ENCODE measurements at places on chromosomes 4 and X.

GRCh38 chr4:78040431-78040830, 16.7 kb upstream of the FRAS1 start:
- DNase-seq, result no peak

DNA sequence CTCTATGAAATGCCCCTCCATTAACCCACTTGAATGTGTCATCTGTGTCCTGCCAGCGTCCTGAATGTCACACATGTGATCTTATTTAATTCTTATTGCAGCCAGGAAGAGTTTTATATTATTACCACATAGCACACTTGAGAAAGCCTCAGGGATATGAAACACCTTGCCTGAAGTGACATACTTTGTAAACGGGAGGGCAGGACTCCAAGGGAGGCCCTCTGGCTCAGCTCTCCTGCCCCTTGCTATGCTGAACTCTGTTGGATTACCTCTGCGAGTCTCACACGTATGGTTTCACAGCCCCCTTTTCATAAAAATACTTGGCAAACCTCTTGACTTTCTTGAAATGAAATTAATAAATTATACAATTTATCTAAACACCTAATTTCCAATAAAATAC, 11.1 kb upstream of the ZCCHC4 start:
- no peak for DNase-seq

DNA sequence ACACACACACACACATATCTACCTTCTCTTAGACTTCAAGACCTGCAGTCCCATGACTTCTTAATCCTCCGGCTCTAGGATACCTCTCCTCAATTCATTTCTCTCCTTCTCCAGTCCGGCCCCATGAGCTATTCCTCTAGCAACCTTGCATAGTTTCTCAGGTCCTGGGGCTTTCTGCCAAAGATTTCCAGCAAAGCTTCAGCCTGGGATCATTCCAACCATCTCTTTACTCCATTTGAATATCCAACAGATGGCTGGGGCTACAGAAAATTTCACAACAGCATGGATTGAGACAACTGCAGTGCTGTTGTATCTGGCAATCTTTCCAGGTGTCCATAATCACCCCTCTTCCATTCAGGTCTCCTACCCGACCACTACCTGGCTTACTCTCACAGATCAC, 184.1 kb downstream of the DCHS2 start:
- no peak for DNase-seq

GRCh38 chr4:151359576-151359975, 34.2 kb upstream of the SH3D19 start:
- DNase-seq, result no peak

DNA sequence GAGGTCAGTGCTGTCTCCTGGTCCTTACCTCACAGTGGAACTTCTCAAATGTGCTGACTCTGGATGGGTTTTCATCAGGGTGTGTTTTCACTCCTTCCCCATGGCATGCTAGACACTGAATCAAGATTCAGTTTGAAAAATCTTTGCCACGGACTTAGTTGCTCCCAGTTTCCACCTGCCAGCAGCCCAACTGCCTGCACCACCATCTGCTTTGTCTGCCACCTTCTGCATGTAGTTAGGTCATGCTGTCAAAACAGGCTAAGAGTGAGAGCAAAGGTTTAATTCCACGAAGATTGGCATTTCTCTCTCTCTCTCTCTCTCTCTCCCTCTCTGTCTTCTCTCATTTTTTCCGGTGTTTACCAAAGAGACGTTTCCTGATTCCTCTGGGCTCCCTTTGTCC, 258.0 kb upstream of the EDNRA start:
- DNase-seq, result no peak

DNA sequence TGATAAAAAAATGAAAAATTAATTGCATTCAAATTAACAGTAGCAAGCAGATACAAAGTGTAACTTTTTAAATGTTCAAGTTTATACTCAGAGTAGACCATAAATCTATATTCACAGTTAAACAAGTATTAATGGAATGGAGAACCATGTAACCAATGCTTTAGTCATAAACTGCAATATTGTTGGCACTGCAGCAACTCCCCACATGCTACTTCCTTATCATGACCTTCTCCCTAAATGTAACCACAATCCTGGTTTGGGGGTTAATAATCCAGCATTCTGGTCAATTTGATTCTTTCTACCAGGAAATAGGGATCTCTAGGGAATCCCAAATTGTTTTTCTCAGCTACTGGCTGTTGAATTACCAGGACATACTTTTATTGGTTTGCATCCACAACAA, 223.9 kb upstream of the DCAF8L1 start:
- no peak for DNase-seq

DNA sequence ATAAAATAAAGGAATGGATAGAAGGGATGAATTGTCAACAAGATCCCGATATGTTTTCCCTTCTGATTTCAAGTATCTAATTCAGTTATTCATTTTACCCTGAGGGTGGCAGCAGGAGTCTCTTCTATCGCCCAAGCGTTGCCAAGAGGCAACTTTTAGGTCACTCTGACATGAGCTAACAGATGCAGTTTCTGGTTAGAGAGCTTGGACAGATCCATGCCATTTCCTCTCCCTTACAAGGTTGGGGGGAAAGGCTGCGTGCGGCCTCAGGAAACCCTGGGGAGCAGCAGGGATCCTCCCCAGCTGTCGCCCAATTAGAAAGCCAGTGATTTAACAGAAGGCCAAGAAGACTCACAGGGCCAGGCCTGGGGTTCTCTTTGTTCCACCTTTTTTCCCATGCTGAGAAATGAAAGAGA, 35.3 kb upstream of the WAS start:
- DNase-seq, result peak; percentile 71

DNA sequence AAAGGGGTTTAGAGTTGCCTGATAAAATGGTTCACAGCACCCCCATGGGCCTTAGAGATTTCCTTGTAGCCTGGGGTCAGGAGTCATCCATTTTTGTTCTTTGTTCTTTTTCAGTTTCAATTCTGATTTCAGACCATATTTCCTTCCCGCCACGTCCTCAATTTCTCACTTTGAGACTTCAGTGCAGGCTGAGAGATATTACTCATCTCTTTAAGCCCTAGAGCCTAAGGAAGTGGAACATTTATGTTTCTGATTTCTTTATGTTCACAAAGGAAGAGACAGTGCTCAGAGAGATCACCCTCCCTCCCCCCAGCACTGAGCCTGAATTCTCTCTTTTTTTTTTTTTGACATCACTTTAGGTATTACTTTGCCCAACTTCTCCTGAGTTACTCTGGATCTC, 56.3 kb downstream of the MSN start:
- no peak for DNase-seq

- peak; percentile 31 for DNase-seq
Measured at GRCh38 chr4:1192091-1192492, 19.7 kb upstream of the SPON2 start.

- no peak for DNase-seq
Measured at GRCh38 chr4:185394568-185395237, 1.0 kb downstream of the LRP2BP start.

GRCh38 chr4:132195176-132195575, 953.9 kb upstream of the PCDH10 start:
- no peak for DNase-seq

DNA sequence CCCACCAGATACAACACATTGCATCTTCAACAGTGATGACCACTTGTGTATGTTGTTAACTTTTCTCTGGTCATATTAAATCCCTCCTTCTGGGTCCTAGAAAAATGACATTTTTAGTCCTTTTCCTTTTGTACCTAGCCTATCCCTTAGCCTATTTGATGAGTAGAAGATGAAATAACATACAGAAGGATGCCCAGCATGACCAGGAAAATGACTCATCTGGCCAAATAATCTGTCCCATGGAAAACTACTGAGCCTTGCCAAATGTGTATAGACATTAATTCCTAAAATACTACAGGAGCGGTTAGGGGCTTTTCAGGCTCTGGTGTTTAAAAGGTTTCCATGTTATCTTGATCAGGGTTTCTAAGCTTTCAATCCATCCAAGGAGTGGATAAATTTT, 129.0 kb upstream of the KCNIP4 start:
- DNase-seq, result no peak

GRCh38 chr4:164439037-164439436, 314.9 kb upstream of the SMIM31 start:
- no peak for DNase-seq

Measured in DMS 273 treated with DMSO at 0.1 percent for 48 hours (cell line).